ENCODE measurements at places on chromosomes 5 and 9. TPM values are rescaled to one million over a fixed set of nuclear protein-coding genes. Genes with fewer than 3 reads are reported as not detected.

The PTGS1 gene
- total RNA-seq = 8.0 TPM

The S1PR3 gene
- total RNA-seq = 18.7 TPM

The FGF1 gene
- 0.32 TPM for total RNA-seq

The BARHL1 gene
- total RNA-seq = not detected

The ABO gene
- 2.8 TPM for total RNA-seq

The PCDHGA11 gene
- total RNA-seq = 9.8 TPM

Measured in breast epithelium (tissue), 4 donors.